Amniotic stem cell (primary cell): ENCODE measurements at places on chromosomes 6 and 20.

GRCh38 chr20:25058051-25058846 is at the start of gene ACSS1:
TSS of gene ACSS1 (minus strand) at chr20:25058139. CDS start at chr20:25058102, 37 bp downstream.
- DNase-seq = no peak

GRCh38 chr6:56709650-56710049 is 67.0 kb upstream of the DST start:
- DNase-seq = no peak

GRCh38 chr6:15260099-15260821 is 14.4 kb downstream of the JARID2 start:
- no peak for DNase-seq

DNA sequence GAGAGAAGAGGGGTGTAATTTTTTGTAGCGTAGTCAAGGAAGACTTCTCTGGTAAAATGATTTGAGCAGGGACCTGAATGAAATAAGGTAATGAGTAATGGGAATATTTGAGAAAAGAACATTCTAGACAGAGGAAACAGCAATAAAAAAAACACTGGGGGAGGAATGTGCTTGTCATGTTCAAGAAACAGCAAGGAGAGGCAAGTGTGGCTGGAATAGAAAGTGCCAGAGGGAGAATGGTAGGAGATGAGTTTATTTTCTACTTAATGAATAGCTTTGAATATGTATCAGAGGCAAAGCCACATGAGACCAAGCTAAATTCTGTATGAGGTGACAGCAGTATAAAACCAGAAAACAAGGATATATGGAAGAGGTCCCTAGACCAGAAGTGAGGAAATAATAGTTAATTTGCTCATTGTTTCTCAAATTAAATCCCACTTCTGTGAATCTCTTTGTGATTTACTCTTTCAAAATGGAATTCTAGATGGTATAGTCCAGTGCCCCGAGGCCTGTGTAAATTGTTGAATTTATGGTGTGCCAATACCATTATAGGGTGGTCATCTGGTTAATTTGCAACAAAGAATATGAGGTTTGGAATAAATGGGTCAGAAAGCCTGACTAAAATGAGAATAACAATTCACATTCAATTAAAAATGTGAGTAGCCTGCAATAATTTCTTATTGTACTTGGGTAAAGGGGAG is 170.2 kb downstream of the CDKAL1 start:
- DNase-seq = no peak

DNA sequence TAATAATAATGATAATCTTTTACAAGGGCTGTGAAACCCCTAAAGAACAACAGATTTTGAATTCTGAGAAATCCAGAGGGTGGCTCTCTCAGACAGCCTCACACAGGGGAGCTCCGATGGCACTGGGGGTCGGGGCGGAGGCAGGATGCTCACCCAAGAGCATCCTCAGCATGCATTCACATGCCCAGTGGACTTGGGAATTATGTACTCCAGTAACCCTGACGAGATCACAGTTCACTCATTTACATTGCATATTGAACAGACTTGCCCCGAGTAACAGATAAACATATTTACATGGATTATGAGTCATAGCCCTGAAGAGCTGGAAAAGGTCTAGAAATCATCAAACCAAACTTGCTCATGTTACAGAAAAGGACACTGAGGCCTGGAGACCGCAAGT is 482.7 kb upstream of the JARID2 start:
- DNase-seq = no peak

DNA sequence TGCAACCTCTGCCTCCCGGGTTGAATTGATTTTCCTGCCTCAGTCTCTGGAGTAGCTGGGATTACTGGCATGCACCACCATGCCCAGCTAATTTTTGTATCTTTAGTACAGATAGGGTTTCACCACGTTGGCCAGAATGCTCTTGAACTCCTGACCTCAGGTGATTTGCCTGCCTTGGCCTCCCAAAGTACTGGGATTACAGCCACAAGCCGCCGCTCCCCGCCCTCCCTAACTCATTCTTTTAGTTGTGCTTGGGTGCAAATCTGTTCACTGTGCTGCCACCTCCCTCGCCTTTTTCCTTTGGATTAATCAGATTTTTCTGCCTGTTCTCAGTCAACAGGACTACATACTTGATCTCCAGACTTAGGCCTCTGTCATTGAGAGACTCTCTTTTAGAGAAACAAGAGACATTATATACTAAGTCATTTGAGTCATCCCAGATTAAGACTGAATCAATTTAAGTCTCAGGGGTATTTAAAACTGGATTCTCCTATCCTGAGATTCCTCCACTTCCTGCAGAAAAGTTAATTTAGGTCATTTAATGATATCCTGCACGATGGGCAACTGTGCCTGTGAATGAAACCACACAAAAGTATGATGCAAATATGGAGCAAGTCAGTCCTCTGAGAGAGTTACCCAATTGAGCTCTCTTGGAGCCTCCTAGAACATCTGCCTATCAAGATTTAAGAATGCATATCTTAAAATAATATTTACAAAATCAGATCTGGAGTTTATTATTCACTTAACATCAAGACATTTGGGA is 136.1 kb upstream of the THEMIS start:
- no peak for DNase-seq

DNA sequence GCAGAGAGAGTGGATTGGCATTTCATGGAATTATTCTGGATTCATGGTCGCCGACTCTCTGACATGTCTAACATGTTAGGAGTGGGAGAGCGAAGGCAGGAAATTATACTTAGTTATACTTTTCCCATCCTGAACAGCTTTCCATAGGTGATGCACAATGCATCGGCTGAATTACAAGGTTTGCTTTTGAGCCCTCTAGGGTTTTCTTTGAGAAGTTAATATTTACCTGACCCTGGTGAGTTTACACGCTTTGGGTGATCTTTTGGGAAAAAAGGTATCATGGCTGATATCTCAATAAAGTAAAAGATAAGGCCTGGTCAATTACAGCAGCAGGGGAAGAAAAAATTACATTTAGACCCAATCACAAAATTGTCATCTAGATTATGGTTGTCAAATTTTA is 14.0 kb upstream of the NKX2-2 start:
- DNase-seq = no peak

GRCh38 chr6:13715444-13715883 is 3.8 kb upstream of the RANBP9 start:
- no peak for DNase-seq
